ENCODE measurements at places on chromosomes 12 and 14.
A peak's percentile ranks its signal among the peaks of the same experiment; 100 is the strongest.

DNA sequence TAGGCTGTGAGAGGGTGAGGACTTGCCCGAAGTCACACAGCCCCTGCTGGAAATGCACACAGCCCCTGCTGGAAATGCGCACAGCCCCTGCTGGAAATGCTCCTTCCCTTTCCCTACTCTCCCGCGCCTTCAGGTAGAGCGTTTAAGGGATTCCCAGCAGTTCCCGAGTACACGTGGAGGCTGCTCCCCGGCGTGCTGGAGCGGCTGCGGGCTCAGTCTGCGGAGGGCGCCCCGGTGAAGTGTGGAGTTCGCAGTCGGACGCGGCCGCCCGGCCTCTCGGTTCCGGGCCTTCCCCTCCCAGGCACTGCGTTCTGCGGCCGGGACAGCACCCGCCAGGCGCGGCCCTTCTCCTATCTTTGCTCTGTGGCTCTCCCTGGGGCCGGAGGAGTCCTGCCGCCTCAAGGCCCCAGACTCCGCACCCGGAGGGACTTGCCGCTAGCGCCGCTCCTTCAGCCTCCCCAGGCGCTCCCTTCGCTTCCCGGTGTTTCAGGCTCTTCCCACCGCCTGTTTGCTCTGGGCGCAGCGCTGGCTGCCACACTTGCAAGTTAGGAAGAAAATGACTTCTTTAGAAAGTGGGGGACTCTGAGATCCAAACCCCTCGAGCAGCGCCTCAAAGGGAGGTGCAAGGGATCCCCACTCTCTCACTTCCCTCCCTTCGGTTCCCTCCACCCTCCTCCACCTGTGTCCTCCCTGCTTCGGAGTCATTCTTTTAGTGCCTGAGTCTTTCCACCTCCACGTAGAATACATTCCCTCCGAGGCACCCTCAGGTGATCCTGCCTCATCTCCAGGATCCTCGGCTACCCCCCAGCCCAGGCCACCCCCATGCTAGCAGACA lies 8.3 kb upstream of the TBX5 start:
- no peak overlapping the region for H3K4me3 ChIP-seq
- no peaks in the 10 kb centered on the region for H3K4me1 ChIP-seq
- H3K27me3 ChIP-seq = peaks cover 97% of the 10 kb centered on the region
- H3K27ac ChIP-seq = no peak overlapping the region

DNA sequence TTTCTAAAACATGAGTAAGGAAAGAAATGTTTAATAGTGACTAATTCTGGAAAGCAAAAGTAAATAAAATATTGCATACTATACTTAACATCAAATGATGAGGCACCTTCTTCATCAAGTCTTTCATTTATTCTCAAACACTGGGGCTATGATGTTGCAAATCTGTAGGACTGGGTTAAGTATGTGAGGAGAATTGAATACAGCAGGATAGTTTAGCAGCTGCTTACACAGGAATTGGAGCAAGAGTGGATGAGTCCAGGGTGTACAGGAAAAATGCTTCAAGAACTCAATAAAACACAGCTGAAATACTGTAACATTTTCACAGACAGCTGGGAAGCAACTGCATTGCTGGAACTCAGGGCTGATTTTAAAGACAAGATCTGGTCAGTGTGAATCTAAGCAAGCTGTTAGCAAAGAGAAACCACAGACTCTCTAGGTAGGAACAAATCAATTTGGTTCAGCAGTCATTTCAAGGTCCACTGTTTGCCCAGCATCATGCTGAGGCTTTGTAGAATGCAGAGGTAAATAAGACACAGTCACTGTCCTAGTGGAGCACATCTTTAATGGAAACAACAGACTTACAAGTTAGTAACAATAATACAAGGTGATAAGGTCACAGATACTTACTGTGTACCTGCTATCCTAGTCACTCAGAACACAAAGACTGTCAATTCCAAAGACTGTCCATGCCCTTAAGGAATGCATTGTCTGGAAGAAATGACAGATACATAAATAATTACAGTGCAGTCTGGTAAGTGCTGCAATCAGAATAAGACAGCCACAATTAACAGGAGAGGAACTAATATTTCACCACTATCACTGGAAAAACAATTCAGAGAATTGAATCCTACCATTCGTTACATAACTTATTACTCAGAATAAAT lies 96.8 kb upstream of the DACT1 start:
- no peak for DNase-seq
- no peaks in the 10 kb centered on the region for H3K4me1 ChIP-seq
- no peak overlapping the region for H3K27ac ChIP-seq
- peaks cover 2% of the 10 kb centered on the region for H3K36me3 ChIP-seq

DNA sequence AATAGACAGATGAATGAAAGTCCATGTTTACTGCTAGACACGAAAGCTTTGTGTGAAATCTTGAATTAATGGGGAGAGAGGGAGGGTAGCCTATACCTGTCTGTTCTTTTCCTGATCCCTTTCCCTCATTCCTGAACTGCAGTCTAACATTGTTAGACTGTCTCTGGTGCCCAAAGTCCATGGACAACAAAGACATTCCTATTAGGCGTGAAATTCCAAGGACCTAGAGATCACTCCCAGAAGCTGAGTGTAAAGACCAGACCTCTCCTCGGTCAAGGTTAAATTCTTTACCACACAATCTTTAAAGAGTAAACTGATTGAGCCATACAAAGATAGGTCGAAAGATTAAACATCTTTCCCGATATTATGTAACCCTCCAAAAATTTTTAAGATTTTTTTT lies 270.7 kb upstream of the GARIN2 start:
- no peak for DNase-seq
- H3K27me3 ChIP-seq = no peaks in the 10 kb centered on the region

DNA sequence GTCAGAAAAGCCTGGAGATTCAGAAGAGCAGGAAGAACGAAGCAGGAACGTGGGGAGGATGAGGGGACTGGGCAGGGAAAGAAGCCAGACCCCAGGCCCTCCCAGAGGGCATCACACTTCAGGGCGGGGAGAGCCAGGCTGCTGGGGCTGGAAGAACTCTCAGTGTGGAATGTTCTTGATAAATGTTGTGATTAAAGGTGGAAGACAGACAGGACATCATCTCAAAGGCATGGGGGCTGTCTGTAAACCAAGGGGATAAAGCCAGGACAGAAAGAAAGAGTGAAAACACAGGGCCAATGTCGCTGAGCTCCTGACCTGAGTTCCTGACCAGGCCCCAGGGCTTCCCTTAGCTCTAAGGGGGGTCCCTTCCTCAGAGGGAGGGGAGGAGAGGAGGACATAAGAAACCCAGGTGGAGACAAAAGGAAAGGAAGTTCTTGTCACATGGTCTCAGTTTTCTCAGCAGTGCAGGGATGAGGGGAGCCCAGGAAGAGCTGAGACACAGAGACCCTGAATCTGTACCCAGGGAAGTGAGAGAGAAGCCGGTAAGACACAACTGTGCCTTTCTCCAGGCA lies 56.3 kb downstream of the SETD3 start:
- peaks cover 25% of the 10 kb centered on the region for H3K4me1 ChIP-seq
- H3K27ac ChIP-seq = peak overlapping the region; percentile 93
- no peak for DNase-seq
- H3K36me3 ChIP-seq = peaks cover 16% of the 10 kb centered on the region

DNA sequence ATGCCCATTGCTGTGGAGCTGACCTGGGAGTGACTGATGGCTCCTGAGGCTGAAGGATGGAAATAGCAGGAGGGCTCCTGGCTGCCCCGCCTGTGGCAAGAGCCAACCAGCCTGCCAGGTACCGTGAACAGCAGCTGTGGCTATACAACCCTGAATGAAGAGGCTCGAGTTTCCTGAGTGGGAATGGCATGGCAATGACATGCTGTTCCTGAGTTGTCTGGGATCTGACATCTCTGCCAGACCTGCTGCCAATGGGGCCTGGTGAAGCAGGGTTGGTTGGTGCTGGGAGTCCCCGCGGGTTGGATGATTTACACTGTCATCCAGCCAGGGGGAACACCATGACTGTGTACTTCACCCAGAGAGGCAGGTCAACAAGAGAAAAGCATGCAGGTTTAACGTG lies 31.8 kb upstream of the LRRC10 start:
- no peak overlapping the region for H3K4me3 ChIP-seq
- H3K27me3 ChIP-seq = peaks cover 13% of the 10 kb centered on the region
- H3K36me3 ChIP-seq = no peaks in the 10 kb centered on the region
- no peak overlapping the region for H3K27ac ChIP-seq
- no peak for DNase-seq

GRCh38 chr12:1328391-1328790 lies 266.0 kb downstream of the FBXL14 start:
- no peaks in the 10 kb centered on the region for H3K36me3 ChIP-seq
- DNase-seq = no peak
- H3K4me1 ChIP-seq = peaks cover 4% of the 10 kb centered on the region
- H3K4me3 ChIP-seq = no peak overlapping the region

GRCh38 chr12:8035440-8036010 lies 3.0 kb downstream of the FOXJ2 start:
- H3K4me3 ChIP-seq = peak overlapping the region; percentile 92
- H3K4me1 ChIP-seq = peaks cover 66% of the 10 kb centered on the region
- no peaks in the 10 kb centered on the region for H3K27me3 ChIP-seq
- DNase-seq = no peak
- peaks cover 23% of the 10 kb centered on the region for H3K36me3 ChIP-seq

GRCh38 chr14:100871234-100872186 lies 32.0 kb downstream of the RTL1 start:
- DNase-seq = no peak
- peaks cover 16% of the 10 kb centered on the region for H3K27me3 ChIP-seq
- H3K4me1 ChIP-seq = no peaks in the 10 kb centered on the region
- no peak overlapping the region for H3K4me3 ChIP-seq
- no peaks in the 10 kb centered on the region for H3K36me3 ChIP-seq

GRCh38 chr12:47551426-47551851 lies 154.4 kb downstream of the RPAP3 start:
- peaks cover 3% of the 10 kb centered on the region for H3K36me3 ChIP-seq
- peaks cover 28% of the 10 kb centered on the region for H3K27me3 ChIP-seq
- H3K4me1 ChIP-seq = peaks cover 2% of the 10 kb centered on the region
- H3K27ac ChIP-seq = no peak overlapping the region
- DNase-seq = no peak

DNA sequence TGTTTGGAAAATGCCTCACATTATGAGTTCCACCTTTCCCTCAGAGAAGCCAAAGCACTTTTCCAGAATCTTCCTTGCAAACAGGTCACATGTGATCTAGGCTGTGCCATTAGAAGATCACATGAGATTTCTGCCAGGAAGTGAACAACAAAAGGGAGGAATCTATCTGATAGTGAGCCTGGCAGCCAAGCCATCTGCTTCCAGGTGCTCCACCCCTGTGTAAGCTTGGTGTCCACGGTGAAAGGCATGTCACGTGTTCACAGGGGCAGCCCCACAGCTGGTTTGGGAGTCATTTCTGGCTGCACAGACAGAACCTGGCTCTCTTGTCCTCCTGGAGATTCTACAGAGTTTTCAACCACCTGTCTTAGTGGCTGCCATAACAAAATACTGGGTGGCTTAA lies 3.5 kb upstream of the KSR2 start:
- peaks cover 8% of the 10 kb centered on the region for H3K4me1 ChIP-seq
- DNase-seq = no peak
- no peak overlapping the region for H3K27ac ChIP-seq
- peaks cover 47% of the 10 kb centered on the region for H3K27me3 ChIP-seq
- no peak overlapping the region for H3K4me3 ChIP-seq

DNA sequence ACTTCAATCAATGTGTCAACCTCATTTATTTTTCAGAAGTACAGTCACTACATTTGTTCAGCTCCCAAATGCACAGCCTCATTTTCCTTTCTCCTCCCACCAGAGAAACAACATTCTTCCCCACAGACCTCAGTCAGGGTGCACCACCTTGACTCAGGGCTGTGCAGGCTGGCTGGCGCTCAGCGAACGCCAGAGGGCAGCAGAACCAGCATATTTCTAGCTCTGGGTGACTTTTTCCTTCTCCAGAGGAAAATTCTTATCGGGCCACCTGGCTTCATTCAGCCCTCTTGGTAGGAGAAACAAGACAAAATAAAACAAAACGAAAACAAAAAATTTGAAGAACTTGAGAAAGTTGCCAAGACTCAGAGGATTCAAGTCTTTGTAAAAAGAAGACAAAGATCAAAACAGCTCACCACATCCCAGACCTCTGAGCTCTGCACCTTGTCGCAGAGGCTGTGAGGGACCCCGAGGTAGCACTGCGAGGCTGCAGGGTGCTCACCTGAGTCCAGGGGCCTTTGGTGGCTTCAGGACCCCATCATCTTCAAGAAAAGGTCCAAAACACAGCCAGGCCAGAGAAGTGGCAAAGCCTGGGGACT lies 33.7 kb downstream of the PAH start:
- peaks cover 3% of the 10 kb centered on the region for H3K4me1 ChIP-seq
- H3K27me3 ChIP-seq = peaks cover 11% of the 10 kb centered on the region
- no peak overlapping the region for H3K27ac ChIP-seq
- H3K36me3 ChIP-seq = no peaks in the 10 kb centered on the region
- H3K4me3 ChIP-seq = no peak overlapping the region

DNA sequence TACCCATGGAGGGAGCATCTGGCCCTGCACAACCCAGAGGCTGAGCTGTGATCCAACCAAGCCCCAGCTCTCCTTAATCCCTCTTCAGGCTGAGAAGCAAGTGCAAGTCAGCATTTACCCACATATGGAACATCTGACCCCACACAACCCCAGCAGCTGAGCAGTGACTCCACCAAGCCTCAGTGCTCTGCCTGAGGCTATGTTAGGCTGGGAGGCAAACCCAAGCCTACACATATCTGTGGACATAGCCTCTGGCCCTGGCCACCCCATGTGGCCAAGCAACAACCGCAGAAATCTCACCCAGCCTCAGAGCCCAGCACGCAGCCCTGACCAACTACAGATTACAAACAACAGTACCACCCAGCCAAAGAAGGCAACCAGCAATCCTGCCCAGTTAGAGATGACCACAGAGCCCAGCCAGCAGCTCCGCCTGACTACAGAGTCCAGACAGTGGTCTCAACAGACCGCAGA lies 142.8 kb downstream of the NUAK1 start:
- H3K4me3 ChIP-seq = no peak overlapping the region
- no peaks in the 10 kb centered on the region for H3K4me1 ChIP-seq
- peaks cover 28% of the 10 kb centered on the region for H3K27me3 ChIP-seq
- no peak overlapping the region for H3K27ac ChIP-seq

- H3K4me3 ChIP-seq = peak overlapping the region; percentile 94
- DNase-seq = no peak
- H3K27me3 ChIP-seq = no peaks in the 10 kb centered on the region
- H3K27ac ChIP-seq = peak overlapping the region; percentile 94
Measured at GRCh38 chr12:46384451-46385309, 12.1 kb upstream of the SLC38A2 start.

DNA sequence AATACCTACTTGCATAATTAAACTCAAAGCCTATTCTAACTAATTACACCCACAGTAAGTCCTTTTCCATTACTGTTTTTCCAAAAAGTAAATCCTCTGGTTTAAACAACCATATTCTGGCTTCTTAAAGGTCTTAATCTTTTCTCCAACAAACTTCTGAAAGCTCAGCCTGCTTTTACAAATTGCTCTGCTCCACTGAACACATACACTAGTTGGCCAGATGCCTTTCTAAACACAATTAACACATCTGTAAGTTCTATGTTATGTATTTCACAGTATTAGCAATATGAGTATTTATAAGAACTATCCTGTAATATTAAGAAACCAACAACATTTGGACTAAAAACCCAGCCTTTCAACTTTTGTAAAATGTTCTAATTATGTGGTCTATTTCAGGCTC lies 30.1 kb downstream of the PTPRB start:
- H3K27ac ChIP-seq = no peak overlapping the region
- H3K4me3 ChIP-seq = no peak overlapping the region
- DNase-seq = no peak
- peaks cover 30% of the 10 kb centered on the region for H3K27me3 ChIP-seq
- no peaks in the 10 kb centered on the region for H3K36me3 ChIP-seq
- H3K4me1 ChIP-seq = peaks cover 6% of the 10 kb centered on the region

- H3K4me1 ChIP-seq = peaks cover 4% of the 10 kb centered on the region
- H3K27ac ChIP-seq = no peak overlapping the region
- peak overlapping the region; percentile 91 for H3K4me3 ChIP-seq
Measured at GRCh38 chr14:50394713-50395112, 2.0 kb downstream of the CDKL1 start.

- H3K27me3 ChIP-seq = no peaks in the 10 kb centered on the region
- H3K4me3 ChIP-seq = peak overlapping the region; percentile 38
- H3K27ac ChIP-seq = no peak overlapping the region
- peaks cover 28% of the 10 kb centered on the region for H3K4me1 ChIP-seq
Measured at GRCh38 chr14:91047174-91047753, 13.2 kb downstream of the RPS6KA5 start.
